ENCODE measurements at places on chromosomes 2 and 18.
A peak's percentile ranks its signal among the peaks of the same experiment; 100 is the strongest.

DNA sequence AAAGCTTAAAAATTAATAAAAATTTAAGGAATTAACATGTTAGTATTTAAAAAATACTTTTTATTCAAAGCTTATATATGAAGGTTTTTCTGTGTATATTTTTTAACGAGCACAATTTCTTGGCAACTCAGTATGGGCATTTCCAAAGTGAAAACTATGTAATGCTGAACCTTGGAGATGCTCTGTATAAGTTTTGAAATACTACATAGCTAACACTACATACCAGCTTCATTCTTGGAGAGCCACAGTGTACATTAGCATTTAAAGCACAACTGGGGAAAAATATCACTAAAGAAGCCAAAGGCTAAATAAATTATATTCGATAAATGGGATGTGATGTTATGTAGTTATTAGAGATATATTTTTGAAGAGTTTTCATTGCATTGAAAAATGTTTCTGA lies 446.5 kb downstream of the CCDC85A start:
- no peak overlapping the region for H3K27ac ChIP-seq
- H3K27me3 ChIP-seq: no peaks in the 10 kb centered on the region
- no peak for DNase-seq
- H3K36me3 ChIP-seq: no peaks in the 10 kb centered on the region

GRCh38 chr18:62369129-62369644 lies 44.1 kb downstream of the TNFRSF11A start:
- no peak overlapping the region for H3K27ac ChIP-seq
- no peak overlapping the region for H3K4me3 ChIP-seq
- H3K36me3 ChIP-seq: peaks cover 18% of the 10 kb centered on the region
- H3K27me3 ChIP-seq: no peaks in the 10 kb centered on the region

DNA sequence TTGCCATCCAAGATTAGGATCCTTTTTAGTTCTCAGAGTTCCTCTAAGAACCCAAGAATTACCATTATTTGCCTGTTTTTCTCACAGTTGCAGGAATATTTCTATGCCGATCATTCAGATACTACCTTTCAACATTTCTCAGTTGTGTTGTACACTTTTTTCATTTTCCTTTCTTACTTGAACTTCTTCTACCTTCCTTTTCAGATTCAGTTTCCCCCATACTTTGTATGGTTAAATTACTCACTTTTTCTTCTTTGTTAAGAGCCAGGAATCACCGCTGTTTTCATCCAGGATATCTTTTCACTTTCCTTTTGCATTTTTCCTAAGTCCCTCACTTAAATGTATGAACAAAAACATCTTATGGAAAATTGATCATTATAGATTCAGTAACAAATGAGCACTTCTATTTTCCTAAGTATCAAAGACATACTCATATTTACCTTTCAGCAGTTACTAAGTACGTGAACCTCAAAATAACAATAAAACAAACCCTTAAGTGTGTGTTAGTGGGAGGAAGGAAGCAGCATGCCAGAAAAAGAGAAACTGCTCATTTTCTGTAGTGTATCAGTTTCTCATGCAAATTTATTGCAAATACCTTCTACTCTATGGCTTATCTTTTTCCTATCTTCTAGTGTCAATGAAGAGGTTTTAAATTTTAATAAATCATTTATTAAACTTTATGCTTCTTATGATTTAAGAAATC lies 64.3 kb upstream of the STAT1 start:
- no peaks in the 10 kb centered on the region for H3K36me3 ChIP-seq
- H3K27me3 ChIP-seq: no peaks in the 10 kb centered on the region
- no peak overlapping the region for H3K27ac ChIP-seq
- H3K4me1 ChIP-seq: no peaks in the 10 kb centered on the region

DNA sequence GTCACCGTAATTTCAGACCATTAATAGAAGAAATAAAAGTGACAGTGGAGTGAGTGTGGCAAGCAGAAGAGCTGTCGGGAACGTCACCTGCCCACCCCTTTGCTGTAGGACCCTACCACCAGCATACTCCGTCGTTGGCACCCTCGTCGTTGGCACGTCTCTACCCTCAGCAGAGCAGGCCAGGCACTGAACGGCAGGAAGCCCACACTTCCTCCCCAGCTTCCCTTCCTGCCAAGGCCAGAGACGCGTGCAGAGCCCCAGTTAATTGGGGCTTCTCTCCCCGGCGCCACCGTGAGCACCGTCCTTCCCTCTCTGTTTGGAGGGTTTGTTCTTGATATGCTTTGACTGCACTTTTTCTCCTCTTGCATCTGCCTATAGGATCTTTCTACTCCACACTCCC lies 27.0 kb upstream of the NFATC1 start:
- DNase-seq: no peak
- no peak overlapping the region for H3K27ac ChIP-seq
- H3K4me3 ChIP-seq: no peak overlapping the region
- H3K27me3 ChIP-seq: no peaks in the 10 kb centered on the region

GRCh38 chr2:201709049-201709448 lies 10.6 kb upstream of the MPP4 start:
- H3K27me3 ChIP-seq: no peaks in the 10 kb centered on the region
- no peak for DNase-seq
- H3K36me3 ChIP-seq: peaks cover 74% of the 10 kb centered on the region
- peaks cover 5% of the 10 kb centered on the region for H3K4me1 ChIP-seq
- no peak overlapping the region for H3K27ac ChIP-seq

DNA sequence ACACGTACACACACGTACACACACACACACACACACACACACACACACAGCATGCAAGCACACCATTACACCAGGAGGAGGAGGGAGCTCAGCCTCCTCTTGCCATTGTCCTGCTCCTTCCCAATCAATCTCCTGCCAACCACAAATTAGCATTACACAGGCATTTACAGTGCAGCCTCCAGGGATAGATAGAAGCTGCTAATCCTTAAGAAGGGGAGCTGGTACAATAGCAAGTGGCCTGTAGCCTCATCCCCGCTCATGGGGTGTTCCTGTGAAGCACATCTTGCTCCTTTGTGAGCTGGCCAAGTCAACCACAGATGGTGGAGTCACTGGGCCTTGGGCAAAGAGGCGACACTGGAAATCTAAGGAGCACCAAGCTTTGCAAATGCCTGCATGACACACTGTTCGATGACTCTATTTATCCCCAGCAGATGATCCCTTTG lies 110.3 kb upstream of the PKDCC start:
- H3K27me3 ChIP-seq: no peaks in the 10 kb centered on the region
- peak overlapping the region; percentile 14 for H3K4me3 ChIP-seq
- H3K4me1 ChIP-seq: peaks cover 50% of the 10 kb centered on the region
- DNase-seq: peak; percentile 86

DNA sequence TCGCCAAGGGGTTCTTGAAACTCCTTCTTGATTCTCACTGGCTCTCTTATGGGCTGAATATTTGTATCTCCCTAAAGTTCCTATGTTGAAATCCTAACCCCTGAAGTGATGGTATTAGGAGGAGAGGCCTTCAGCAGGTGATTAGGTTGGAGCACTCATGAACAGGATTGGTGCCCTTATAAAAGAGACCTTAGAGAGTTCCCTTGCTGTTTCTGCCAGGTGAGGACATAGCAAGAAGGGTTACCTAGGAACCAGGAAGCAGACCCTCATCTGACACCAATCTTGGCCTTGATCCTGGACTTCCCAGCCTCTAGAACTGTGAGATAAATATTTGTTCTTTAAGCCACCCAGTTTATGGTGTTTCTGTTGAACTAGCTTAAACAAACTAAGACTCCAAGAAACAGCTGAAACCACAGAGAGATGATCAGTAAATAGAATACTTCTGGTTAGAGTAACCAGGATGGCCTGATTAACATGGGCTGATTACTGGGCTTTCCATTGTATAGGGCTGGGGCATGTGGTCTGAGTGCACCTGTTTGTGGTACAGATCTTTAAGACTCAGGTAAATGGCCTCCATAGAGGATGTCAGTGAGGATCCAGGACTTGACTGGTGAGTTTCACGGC lies 7.7 kb upstream of the CDC42EP3 start:
- peaks cover 13% of the 10 kb centered on the region for H3K4me1 ChIP-seq
- DNase-seq: no peak
- H3K27ac ChIP-seq: no peak overlapping the region
- H3K36me3 ChIP-seq: no peaks in the 10 kb centered on the region
- H3K4me3 ChIP-seq: no peak overlapping the region

DNA sequence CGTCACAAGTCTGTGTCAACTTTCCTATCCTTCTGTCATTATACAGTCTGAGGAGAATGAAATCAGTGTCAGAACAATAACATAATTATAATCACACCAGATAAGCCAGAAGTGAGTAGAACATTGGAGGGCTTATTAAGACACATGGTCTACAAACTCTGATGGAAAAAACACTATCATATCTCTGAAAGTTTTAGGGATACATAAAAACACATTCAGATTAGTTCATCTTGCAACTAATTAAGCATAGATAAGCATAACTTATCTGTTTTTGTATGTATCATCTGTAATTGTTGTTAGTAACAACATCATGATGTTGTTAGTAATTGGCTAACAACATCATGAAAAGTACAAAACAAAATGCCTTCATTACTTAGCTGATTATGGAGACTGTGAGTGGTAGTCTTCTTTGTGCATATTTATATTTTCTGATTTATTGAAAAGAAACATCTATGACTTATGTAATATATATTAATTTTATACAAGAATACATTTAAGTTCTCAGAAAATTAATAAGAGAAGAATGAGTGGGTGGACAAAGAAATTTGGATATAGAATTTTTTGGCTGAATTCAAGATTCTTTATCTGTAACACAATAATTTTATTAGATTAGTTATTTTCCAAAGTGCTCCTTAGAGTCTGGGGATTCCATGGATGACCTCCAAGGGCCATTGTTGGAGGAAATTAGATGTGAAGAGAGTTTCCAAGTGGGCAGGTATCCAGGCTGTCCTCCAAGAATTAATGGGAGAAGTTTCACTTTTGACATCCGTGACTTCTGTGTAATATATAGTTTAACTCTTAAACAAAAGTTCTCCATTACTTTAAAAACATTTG lies 16.9 kb upstream of the CCDC102B start:
- H3K36me3 ChIP-seq: no peaks in the 10 kb centered on the region
- H3K4me1 ChIP-seq: no peaks in the 10 kb centered on the region
- no peak for DNase-seq
- no peak overlapping the region for H3K27ac ChIP-seq
- no peak overlapping the region for H3K4me3 ChIP-seq

- H3K27me3 ChIP-seq: peaks cover 7% of the 10 kb centered on the region
- H3K4me3 ChIP-seq: no peak overlapping the region
- H3K4me1 ChIP-seq: peaks cover 15% of the 10 kb centered on the region
- H3K27ac ChIP-seq: no peak overlapping the region
- H3K36me3 ChIP-seq: no peaks in the 10 kb centered on the region
Measured at GRCh38 chr2:46167406-46167805, 129.8 kb upstream of the EPAS1 start.

DNA sequence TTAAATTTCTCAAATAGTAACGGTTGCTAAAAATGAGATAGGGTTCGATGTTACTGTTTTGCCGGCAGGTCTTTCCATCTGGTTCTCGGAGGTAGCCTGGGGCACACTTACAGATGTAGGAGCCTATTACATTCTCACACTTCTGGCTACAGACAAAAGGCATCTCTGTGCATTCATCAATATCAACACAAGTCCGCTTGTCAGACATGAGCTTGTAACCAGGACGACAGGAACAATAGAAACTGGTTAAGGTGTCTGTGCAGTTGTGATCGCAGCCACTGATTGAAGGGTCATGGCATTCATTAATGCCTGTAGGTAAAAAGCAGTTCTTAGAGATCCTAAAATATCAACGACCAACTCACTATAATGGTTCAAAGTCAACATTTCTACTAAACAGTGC lies 116.3 kb downstream of the DHRS9 start:
- no peak for DNase-seq
- no peak overlapping the region for H3K4me3 ChIP-seq
- H3K27me3 ChIP-seq: no peaks in the 10 kb centered on the region
- H3K36me3 ChIP-seq: no peaks in the 10 kb centered on the region
- H3K4me1 ChIP-seq: no peaks in the 10 kb centered on the region
- peak overlapping the region; percentile 48 for H3K27ac ChIP-seq

DNA sequence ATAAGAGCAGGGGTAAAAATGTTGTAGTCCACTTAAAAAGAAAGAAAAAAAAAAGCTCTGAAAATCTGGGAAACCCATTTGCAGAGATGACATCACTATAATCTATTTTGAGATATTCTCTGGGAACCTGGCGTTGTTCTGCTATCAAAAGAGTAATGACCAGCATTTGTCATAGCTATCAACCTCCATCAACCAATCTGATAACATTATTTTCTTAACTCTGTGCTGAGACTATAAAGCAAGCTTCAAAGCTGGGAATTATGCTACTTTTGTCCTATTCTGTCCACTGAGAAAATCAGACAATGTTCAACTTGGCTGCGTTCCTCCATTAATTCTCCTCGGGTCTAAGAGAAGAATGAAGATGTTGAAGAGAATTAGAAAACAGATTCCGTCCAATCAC lies 107.5 kb downstream of the STK39 start:
- H3K27ac ChIP-seq: peak overlapping the region; percentile 82
- H3K27me3 ChIP-seq: no peaks in the 10 kb centered on the region
- no peak for DNase-seq
- no peak overlapping the region for H3K4me3 ChIP-seq
- H3K4me1 ChIP-seq: peaks cover 21% of the 10 kb centered on the region
- no peaks in the 10 kb centered on the region for H3K36me3 ChIP-seq

DNA sequence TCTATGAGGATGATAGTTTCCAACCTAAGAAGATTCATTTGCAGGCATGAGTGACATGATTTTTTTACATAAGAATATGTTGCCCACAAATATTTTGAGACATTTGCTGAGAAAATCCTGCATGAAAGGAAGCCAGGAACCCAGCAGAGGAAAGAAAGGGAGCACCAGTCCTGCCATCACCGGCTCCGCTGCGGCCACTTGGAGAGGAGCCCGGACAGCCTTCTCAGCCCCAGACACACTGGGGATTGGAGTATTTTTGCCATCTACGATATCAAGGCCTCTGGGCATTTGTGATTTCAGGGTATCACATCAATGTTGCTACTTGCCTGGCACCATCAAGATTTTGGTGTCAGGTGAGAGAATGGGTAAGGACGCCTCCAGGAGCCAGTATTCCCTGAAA lies 228.3 kb downstream of the PTGR3 start:
- no peak for DNase-seq
- no peak overlapping the region for H3K4me3 ChIP-seq
- H3K27ac ChIP-seq: no peak overlapping the region
- no peaks in the 10 kb centered on the region for H3K36me3 ChIP-seq

DNA sequence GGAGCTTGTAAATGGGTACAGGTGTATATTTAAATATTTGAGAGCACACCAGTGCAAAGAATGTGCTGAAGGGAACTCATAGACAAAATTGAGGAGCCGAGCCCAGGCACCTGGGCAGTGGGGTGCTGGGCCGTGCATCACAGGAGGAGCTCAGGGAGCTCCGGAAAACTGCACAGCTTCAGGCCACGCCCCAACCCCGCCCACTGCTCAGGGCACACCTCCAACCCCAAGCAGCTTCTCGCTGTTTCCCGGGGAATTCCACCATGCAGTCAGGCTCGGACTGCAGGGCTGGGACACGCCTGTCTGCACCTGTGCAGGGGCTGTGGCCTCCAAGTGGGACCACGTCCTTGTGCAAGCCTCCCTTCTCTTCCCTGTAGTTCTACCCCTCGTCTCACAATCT lies 243.0 kb downstream of the HDAC4 start:
- H3K36me3 ChIP-seq: peaks cover 6% of the 10 kb centered on the region
- no peaks in the 10 kb centered on the region for H3K27me3 ChIP-seq
- no peak overlapping the region for H3K27ac ChIP-seq
- H3K4me1 ChIP-seq: no peaks in the 10 kb centered on the region
- no peak overlapping the region for H3K4me3 ChIP-seq

All from endodermal cell (in vitro differentiated cells).